ENCODE measurements at places on chromosomes 5 and 9.

DNA sequence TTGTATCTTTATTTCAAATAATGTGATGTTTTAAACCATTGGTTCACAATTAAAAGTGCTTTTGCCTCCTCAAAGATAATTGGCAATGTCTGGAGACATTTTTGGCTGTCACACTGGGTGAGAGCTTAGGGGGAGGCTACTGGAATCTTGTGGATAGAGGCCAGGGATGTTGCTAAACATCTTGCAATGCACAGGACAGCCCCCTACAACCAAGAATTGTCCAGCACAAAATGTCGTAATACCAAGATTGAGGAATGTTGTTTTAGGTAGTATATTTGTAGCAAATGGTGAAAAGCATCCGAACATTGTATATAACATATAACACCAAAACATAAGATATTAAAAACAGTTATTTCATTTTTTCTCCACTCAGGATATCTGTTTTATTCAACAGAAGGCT lies 99.8 kb downstream of the SLC44A1 start:
- no peak overlapping the region for H3K27ac ChIP-seq
- H3K4me1 ChIP-seq: peaks cover 16% of the 10 kb centered on the region
- DNase-seq: no peak
- H3K36me3 ChIP-seq: no peaks in the 10 kb centered on the region
- H3K27me3 ChIP-seq: peaks cover 27% of the 10 kb centered on the region
- no peak overlapping the region for H3K4me3 ChIP-seq

DNA sequence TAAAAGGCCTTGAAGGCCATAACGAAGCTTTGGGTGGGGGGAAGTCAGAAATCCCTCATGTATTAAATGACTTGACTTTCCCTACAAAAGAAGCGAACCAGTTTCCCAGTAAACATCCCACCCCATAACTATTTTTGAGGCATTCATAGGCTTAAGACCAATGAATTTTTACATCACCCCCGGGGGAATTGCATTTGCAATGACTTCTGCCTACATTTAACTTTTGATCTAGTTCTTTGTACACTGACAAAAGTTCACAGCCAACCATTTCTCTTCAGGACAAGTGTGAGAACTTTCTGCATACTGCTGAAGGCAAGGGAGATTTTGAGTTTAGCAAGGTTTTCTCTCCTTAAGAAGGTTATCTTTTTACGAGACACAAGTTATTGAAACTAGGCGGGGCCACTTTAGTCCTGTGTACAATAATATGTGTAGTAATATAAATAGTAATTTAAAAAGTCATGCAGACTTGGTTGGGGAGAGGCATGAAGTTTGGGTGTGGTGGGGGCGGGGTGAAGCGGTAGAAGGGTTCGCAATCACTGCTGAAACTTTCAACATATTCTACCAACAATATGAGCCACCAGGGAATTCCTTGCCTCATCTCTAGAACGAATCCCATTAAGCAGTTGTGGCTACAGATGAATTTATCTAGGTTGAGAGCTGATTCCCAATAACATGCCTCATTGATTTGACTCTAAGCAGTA lies 2.5 kb downstream of the TJP2 start:
- H3K4me3 ChIP-seq: peak overlapping the region; percentile 91
- no peak for DNase-seq
- peaks cover 6% of the 10 kb centered on the region for H3K27me3 ChIP-seq

DNA sequence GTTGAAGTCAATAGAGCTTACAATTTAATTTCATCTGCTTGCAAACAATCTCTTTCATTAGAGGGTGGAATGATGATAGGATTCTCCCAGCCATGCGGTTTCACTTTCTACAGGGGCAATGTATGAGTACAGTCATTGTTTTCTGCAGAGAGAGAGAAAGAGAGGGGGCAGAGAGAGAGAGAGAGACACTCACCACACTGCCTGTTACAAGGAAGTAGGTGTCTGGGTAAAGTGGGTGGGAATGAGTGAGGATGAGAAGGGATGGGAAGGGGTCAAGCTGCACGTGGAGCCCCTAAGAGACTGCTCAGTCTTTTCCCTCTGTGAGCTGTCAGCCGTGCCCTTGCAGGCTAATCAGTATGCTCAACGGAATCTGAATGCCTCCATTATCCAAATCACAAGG lies 454.3 kb downstream of the KDM4C start:
- peaks cover 16% of the 10 kb centered on the region for H3K27me3 ChIP-seq
- peaks cover 23% of the 10 kb centered on the region for H3K4me1 ChIP-seq
- H3K36me3 ChIP-seq: peaks cover 1% of the 10 kb centered on the region
- H3K4me3 ChIP-seq: no peak overlapping the region
- no peak overlapping the region for H3K27ac ChIP-seq

DNA sequence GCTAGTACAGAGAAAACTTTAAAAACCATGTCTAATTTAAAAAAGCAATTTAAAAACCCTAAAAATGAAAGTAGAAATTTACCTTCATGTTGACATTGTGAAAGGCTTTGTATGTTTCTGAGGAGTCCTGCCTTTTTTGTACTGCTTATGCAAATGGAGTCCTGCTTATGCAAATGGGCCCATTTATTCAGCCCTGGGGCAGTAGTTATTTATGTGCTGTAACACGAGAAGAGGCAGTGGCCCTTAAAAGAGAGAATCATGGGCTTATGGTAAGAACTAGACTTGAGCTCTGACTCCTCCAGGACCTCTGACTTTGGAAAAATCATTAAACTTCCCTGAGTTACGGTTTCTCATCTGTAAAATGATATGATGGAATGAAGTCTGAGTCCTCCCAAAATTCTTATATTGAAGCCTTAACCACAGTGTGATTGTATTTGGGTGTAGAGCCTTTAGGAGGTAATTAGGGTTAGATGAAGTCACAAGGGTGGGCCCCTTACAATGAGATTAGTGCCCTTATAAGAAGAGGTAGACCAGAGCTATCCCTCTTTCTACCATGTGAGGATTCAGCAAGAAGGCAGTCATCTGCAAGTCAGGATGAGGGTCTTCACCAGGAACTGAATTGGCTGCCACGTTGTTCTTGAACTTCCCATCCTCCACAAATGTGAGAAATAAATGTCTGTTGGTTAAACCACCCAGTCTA lies 447.8 kb upstream of the CD180 start:
- no peak overlapping the region for H3K4me3 ChIP-seq
- H3K4me1 ChIP-seq: no peaks in the 10 kb centered on the region
- no peaks in the 10 kb centered on the region for H3K27me3 ChIP-seq
- H3K27ac ChIP-seq: no peak overlapping the region
- H3K36me3 ChIP-seq: no peaks in the 10 kb centered on the region
- no peak for DNase-seq

DNA sequence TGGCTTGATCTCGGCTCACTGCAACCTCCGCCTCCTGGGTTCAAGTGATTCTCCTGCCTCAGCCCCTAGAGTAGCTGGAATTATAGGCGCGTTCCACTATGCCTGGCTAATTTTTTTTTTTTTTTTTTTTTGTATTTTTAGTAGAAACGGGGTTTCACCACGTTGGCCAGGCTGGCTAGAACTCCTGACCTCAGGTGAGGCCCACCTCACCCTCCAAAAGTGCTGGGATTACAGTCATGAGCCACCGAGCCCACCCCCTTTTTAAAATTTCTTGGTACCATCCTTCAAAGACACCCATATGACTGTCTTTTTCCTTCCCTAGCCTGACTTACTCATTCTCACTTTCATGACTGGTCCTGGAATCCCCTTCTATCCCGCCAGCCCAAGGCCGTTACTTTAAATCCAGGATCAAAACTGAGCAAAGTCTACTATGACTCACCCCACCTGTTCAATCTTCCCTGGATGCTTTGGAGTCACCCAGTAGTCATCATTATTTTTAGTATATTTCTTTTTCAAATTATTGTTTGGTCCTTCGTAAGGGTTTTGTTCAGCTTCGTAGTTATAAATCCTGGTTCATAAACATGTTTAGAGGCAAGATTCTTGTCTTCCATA lies 1.2 kb upstream of the TBCA start:
- DNase-seq: no peak
- H3K27me3 ChIP-seq: no peaks in the 10 kb centered on the region
- no peak overlapping the region for H3K4me3 ChIP-seq

- no peaks in the 10 kb centered on the region for H3K36me3 ChIP-seq
- H3K27me3 ChIP-seq: no peaks in the 10 kb centered on the region
- no peak overlapping the region for H3K4me3 ChIP-seq
- no peak for DNase-seq
- no peak overlapping the region for H3K27ac ChIP-seq
Measured at GRCh38 chr5:41284938-41285337, 71.6 kb upstream of the C6 start.

DNA sequence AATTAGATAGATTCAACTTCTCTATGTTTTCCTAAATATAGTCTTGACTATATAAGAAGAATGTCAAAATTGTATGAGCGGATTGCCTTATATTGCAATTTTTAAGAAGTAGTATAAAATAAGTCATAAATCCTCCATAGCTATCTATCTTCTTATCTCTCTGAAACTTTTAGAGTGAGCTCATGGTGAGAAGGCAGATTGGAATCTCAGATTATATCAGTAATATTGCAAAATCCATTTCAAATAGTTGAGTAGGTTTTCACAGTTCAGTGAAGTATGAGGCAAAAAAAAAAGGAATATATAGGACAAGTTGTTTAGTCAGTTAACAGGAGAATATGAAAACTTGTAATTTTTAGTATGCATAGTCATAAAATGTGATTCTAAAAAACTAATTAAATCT lies 156.4 kb downstream of the FAM174A start:
- H3K27ac ChIP-seq: no peak overlapping the region
- no peak overlapping the region for H3K4me3 ChIP-seq
- H3K36me3 ChIP-seq: no peaks in the 10 kb centered on the region
- H3K4me1 ChIP-seq: peaks cover 14% of the 10 kb centered on the region
- peaks cover 9% of the 10 kb centered on the region for H3K27me3 ChIP-seq
- DNase-seq: no peak

DNA sequence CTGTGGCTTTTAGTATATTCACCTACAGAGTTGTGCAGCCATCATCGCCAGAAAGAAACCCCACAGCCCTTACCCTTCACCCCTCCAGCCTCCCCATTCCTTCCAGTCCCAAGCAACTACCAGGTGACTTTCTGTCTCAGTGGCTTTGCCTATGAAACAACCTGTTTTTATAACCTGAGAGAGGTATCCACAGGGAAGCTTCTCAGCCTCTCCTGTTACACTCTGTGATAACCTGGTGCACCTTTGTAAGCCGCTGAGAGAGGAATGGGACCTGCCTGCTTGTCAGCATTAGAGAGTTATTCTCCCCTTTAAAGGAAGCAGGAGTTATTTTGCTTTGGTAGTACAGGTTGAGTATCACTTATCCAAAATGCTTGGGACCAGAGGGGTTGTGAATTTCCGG lies 93.6 kb downstream of the TRIO start:
- H3K4me3 ChIP-seq: no peak overlapping the region
- H3K4me1 ChIP-seq: no peaks in the 10 kb centered on the region
- H3K27me3 ChIP-seq: peaks cover 10% of the 10 kb centered on the region
- DNase-seq: no peak
- H3K36me3 ChIP-seq: no peaks in the 10 kb centered on the region

DNA sequence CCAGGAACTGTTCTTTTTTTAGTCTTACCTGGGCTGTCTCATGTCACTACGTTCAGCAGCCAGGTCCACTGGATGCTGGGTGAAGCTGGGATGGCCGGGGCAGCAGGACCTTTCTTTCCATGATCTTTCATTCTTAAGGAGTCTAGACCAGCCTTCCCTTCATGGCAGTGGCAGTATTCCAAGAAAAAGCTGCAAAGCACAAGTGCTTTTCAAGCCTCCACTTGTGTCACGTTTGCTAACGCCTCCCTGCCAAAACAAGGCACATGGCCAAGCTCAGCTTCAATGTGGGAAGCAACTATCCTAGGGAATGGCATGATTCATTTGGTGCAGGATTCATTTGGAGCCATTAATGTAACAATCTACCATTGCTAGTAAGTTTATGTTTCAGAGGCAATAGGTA lies 94.8 kb downstream of the RCL1 start:
- no peaks in the 10 kb centered on the region for H3K27me3 ChIP-seq
- H3K4me3 ChIP-seq: no peak overlapping the region
- no peak overlapping the region for H3K27ac ChIP-seq
- DNase-seq: no peak
- peaks cover 5% of the 10 kb centered on the region for H3K4me1 ChIP-seq

DNA sequence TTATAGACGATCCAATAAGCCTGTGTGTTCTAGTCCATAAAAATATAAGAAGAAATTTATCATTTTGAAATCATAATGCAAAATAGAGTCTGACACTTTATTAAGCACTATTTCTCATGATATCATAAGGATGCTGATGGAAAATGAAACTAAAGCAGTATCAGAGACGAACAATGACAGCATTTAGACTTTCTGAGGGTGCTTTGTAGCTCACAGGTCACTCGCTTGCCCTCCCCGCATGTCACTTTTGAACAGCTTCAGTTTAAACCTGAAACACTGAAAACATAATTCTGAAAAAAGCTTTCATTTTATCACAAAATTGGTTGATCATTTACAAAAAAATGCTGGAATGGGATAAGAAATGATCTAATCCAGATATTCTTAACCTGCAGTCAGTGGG lies 247.1 kb downstream of the EBF1 start:
- H3K27ac ChIP-seq: no peak overlapping the region
- DNase-seq: no peak
- peaks cover 8% of the 10 kb centered on the region for H3K4me1 ChIP-seq
- no peaks in the 10 kb centered on the region for H3K36me3 ChIP-seq
- H3K27me3 ChIP-seq: no peaks in the 10 kb centered on the region

DNA sequence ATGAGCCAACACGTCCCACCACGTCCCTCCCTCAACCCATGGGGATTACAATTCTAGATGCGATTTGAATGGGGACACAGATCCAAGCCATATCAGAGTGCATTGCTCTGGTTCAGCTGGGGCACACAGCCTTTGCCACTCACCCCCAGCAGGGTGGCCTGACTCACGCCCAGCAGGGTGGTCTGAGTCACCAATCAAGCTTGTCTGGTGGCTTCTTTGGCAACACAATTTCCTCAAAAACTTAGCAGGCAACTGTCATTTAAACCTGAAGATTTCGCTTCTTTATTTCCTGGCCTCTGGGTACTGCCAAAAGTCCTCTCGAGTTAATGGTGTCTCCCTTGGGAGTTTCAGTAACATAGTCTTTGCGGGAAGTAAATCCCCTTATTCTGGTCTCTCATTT lies 16.3 kb upstream of the SEMA5A start:
- no peak for DNase-seq
- no peak overlapping the region for H3K27ac ChIP-seq
- no peaks in the 10 kb centered on the region for H3K4me1 ChIP-seq
- no peak overlapping the region for H3K4me3 ChIP-seq
- no peaks in the 10 kb centered on the region for H3K27me3 ChIP-seq

DNA sequence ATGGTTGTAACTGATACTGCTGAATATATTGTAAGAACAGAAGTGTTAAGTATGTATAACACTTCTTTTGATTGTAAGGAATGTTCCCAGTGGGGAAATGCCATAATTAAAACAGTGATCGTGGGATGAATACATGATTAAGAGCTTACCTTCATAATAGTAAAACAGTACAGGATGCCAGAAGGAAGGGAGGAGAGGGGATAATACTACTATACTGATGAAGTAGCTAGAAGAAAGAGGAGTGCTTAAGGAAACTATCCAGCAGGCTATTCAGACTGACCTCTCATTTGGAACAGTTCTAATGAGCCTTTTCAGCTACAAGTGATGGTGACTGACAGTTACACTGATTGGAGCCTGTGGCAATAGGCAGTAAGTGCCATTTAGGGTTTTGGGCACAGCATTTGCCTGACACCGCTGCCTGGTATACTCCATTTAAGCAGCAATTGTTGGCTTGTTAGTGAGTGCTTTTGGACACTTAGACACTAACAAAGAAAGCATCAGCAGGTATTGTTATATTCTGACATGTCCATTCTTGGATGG lies 33.8 kb upstream of the KDM4C start:
- H3K36me3 ChIP-seq: no peaks in the 10 kb centered on the region
- no peak overlapping the region for H3K27ac ChIP-seq
- H3K4me3 ChIP-seq: no peak overlapping the region
- H3K4me1 ChIP-seq: no peaks in the 10 kb centered on the region

GRCh38 chr9:111744363-111744762 lies 50.4 kb downstream of the SHOC1 start:
- no peaks in the 10 kb centered on the region for H3K27me3 ChIP-seq
- H3K36me3 ChIP-seq: peaks cover 2% of the 10 kb centered on the region
- DNase-seq: no peak

Data from T-helper 2 cell treated with Interferon-gamma antibody and Interleukin-4, amounts not matched to agents 5 μg/mL and 100 μg/mL, for 36 hours (primary cell).